Type B pancreatic cell (in vitro differentiated cells): ENCODE measurements at places on chromosomes 6 and 20. TPM values are rescaled to one million over a fixed set of nuclear protein-coding genes. Genes with fewer than 3 reads are reported as not detected.

Gene APOM
- 11.2 and 20.9 TPM in 2 replicates for total RNA-seq

- H3K4me1 ChIP-seq = peaks cover 31% of the 10 kb centered on the region
- H3K27ac ChIP-seq = peak overlapping the region; percentile 54
- no peaks in the 10 kb centered on the region for H3K27me3 ChIP-seq
- peaks cover 4% of the 10 kb centered on the region for H3K36me3 ChIP-seq
- no peak overlapping the region for H3K4me3 ChIP-seq
Measured at GRCh38 chr6:139580592-139581484, 206.4 kb upstream of the CITED2 start.

GRCh38 chr6:56808871-56809359, 146.0 kb upstream of the BEND6 start:
- H3K36me3 ChIP-seq = no peaks in the 10 kb centered on the region
- no peaks in the 10 kb centered on the region for H3K27me3 ChIP-seq
- no peak for DNase-seq

Gene NPBWR2
- total RNA-seq = not detected in 2 replicates

GRCh38 chr6:46244670-46245069, 73.9 kb upstream of the ENPP5 start:
- H3K36me3 ChIP-seq = no peaks in the 10 kb centered on the region
- H3K4me3 ChIP-seq = no peak overlapping the region
- no peak for DNase-seq
- no peak overlapping the region for H3K27ac ChIP-seq

- H3K27ac ChIP-seq = no peak overlapping the region
- peaks cover 12% of the 10 kb centered on the region for H3K4me1 ChIP-seq
- no peaks in the 10 kb centered on the region for H3K36me3 ChIP-seq
- H3K27me3 ChIP-seq = peaks cover 13% of the 10 kb centered on the region
Measured at GRCh38 chr6:170091000-170091638, 199.8 kb downstream of the DLL1 start.

GRCh38 chr6:123715006-123715863, 78.5 kb upstream of the TRDN start:
- no peak for DNase-seq
- peaks cover 4% of the 10 kb centered on the region for H3K27me3 ChIP-seq
- H3K27ac ChIP-seq = no peak overlapping the region
- H3K4me1 ChIP-seq = no peaks in the 10 kb centered on the region
- H3K4me3 ChIP-seq = no peak overlapping the region

Gene MCHR2
- total RNA-seq = not detected in 2 replicates

DNA sequence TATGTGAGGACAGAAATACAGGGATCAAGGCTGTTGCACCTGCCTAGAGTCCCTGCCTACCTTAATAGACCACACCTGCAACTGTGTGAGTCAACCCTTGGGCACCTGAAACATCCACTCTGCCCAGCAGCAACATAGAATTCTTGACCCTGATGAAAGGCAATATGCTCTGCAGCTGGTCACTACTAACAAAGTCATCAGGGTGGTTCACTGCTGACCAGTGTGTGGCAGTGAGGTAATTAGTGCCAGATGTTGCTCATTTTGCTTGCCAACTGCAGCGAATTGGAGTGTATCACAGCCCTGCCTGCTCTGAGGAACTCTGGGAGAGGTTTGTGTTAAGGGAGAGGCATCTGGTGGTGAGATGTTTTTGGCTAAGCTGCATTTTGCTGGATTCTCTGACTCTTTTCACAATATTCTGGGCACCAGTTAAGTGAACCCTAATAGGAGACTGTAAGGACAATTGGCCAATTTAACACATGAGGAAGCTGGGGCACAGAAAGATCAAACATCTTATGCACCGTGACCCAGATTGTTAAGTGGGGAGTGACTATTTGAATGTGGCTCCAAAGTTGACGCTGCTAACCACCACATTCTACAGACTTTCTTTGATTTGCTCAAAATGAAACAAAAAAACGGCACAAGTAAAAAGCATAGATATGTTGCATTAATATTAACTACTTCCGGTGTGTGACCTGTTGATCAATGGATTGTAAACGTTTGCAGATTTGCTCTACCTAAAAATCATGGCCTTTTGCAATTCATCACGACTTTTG, 61.9 kb upstream of the OPRM1 start:
- H3K36me3 ChIP-seq = no peaks in the 10 kb centered on the region
- no peak for DNase-seq
- H3K27ac ChIP-seq = peak overlapping the region; percentile 2
- H3K27me3 ChIP-seq = no peaks in the 10 kb centered on the region
- no peak overlapping the region for H3K4me3 ChIP-seq

DNA sequence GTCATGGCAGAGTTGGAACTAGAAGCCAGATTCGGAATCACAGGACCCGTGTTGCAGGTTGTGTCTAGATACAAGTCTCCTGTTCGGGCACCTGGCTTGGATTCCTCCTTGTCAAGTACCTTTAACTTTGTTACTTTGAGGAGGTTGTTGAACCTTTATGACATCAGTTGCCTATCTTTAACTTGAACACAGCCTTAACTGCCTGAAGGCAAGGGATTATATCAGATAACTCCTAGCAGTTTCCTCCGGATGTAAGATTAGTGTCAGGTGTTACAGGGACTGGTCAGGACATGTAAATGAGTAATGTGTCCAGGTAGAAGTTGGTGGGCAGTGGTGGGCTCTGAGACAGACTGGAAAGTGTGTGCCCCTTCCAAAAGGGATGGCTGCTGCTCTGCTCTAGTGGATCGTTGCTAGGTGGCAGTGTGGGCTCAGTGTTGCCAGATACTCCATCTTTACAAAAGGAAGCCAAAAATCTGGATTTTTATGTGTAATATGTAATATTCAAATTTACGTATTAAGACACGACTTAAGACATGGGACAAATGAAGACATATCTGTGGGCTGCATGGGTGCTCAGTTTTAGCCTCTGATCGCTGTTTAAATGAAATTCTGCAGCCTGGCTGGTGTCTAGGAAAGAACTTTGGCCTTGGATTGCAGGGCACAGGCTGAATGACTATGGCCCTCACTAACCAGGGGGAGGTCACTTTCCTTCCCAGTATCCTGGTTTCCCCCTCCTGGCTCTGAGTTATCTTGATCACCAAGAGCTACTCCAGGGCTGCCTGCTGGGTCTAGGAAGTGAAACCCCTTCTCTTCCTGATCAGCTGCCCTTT, 27.1 kb downstream of the CHMP4B start:
- peaks cover 22% of the 10 kb centered on the region for H3K36me3 ChIP-seq
- H3K4me1 ChIP-seq = peaks cover 70% of the 10 kb centered on the region
- H3K27me3 ChIP-seq = no peaks in the 10 kb centered on the region
- H3K27ac ChIP-seq = peak overlapping the region; percentile 69
- DNase-seq = no peak

- no peaks in the 10 kb centered on the region for H3K27me3 ChIP-seq
- H3K36me3 ChIP-seq = no peaks in the 10 kb centered on the region
- no peaks in the 10 kb centered on the region for H3K4me1 ChIP-seq
Measured at GRCh38 chr6:129859524-129859923, 1.6 kb downstream of the TMEM244 start.

GRCh38 chr6:164247106-164247505, 832.6 kb downstream of the QKI start:
- no peaks in the 10 kb centered on the region for H3K27me3 ChIP-seq
- H3K4me3 ChIP-seq = no peak overlapping the region
- no peaks in the 10 kb centered on the region for H3K36me3 ChIP-seq
- no peak overlapping the region for H3K27ac ChIP-seq

Gene ARMH2
- total RNA-seq = not detected in 2 replicates

- peaks cover 14% of the 10 kb centered on the region for H3K4me1 ChIP-seq
- peaks cover 3% of the 10 kb centered on the region for H3K36me3 ChIP-seq
- H3K4me3 ChIP-seq = peak within 1 kb of the TSS; percentile 99
- no peak for DNase-seq
- H3K27me3 ChIP-seq = no peaks in the 10 kb centered on the region
- peak within 1 kb of the TSS; percentile 99 for H3K27ac ChIP-seq
Measured at GRCh38 chr6:25962149-25963127, at the start of gene TRIM38. TSS of gene TRIM38 (plus strand) at chr6:25962802. CDS start at chr6:25966523, 3,721 bp downstream.

DNA sequence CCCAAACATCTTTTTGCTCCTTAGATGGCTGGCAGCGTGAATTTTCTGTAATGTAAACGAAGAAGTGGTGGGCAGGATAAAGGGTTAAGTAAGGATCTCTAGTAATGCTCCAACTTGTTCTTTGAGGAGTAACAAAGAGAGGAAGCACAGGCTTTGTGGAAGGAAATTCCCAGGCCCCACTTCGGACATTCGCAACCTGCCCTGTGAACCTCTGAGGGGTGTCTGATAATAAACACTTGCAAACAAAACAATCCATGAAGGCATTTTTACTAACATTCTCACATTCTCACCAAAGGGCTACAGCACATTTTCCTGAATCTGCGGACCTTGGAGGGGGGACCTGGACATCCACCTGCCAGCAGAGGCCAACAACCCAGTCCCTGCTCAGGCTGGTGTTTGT, 25.8 kb upstream of the ADGRF5 start:
- no peaks in the 10 kb centered on the region for H3K4me1 ChIP-seq
- H3K4me3 ChIP-seq = no peak overlapping the region
- no peaks in the 10 kb centered on the region for H3K36me3 ChIP-seq
- no peak overlapping the region for H3K27ac ChIP-seq
- H3K27me3 ChIP-seq = peaks cover 4% of the 10 kb centered on the region

- H3K27ac ChIP-seq = no peak overlapping the region
- H3K36me3 ChIP-seq = peaks cover 39% of the 10 kb centered on the region
- no peak for DNase-seq
- peaks cover 5% of the 10 kb centered on the region for H3K4me1 ChIP-seq
- H3K27me3 ChIP-seq = no peaks in the 10 kb centered on the region
Measured at GRCh38 chr6:130136798-130137197, 86.0 kb downstream of the SAMD3 start.

DNA sequence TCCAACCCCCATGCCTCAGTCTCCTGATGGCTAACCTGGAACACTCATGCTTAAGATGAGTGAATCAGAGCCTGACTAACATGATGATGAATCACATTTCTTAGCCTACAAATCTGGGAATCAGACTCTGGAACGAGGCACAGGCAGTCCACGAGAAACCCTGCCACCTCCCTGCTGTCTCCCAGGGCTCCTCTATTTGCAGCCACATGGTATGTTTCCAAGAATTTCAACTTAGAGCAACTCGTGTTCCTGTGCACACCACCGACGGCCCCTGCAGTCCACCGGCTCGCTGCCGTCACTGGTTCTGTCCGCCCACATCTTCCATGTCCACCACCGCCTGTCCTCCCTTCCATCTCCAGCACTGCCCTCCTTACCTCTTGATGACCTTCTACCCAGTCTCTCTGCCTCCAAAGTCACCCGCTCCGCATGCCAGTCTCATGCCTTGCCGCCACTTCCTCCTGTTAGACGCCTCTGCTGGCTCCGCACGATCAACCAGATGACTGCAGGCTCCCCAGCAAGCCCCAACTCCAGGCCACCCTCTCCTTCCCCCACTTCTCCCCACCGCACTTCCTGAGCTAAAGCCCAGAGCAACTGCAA, 87.6 kb downstream of the AGPAT4 start:
- peaks cover 49% of the 10 kb centered on the region for H3K36me3 ChIP-seq
- no peak overlapping the region for H3K27ac ChIP-seq
- H3K4me1 ChIP-seq = peaks cover 5% of the 10 kb centered on the region
- no peaks in the 10 kb centered on the region for H3K27me3 ChIP-seq
- no peak for DNase-seq

DNA sequence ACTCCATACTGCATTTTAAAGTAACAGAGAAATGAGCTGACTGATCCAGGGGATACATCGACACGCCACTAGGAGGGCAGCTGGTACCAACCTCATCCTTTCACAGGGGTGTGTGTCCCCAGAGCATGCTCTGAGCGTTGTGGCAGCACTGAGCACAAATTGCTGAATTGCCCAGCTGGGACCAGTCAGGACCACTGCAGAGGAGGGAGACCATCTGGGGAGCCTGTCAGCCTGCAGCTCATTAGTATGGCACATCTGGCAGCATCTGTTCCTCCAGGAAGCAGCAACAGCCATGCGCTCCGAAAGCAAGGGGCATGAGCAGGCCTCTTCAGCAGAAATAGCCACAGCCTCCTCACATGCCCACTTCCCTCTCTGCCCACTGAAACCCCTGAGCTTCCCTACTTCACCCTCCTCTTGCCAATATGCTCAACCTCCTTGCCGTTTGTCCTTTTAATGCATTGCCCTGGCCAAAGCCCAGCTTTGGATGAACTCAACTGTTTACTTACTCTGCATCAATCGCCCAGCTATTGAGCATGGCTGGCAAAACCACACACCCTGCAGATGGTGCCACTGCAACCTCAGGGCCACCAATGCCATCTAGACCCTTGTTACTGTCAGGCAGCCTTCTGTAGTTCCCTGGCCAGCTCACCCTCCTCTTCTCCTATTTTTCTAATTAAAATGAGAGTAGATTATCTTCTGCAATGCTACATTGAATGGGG, 77.6 kb upstream of the NEDD9 start:
- H3K4me3 ChIP-seq = no peak overlapping the region
- no peak for DNase-seq
- H3K36me3 ChIP-seq = no peaks in the 10 kb centered on the region
- no peaks in the 10 kb centered on the region for H3K4me1 ChIP-seq
- no peak overlapping the region for H3K27ac ChIP-seq
- no peaks in the 10 kb centered on the region for H3K27me3 ChIP-seq

DNA sequence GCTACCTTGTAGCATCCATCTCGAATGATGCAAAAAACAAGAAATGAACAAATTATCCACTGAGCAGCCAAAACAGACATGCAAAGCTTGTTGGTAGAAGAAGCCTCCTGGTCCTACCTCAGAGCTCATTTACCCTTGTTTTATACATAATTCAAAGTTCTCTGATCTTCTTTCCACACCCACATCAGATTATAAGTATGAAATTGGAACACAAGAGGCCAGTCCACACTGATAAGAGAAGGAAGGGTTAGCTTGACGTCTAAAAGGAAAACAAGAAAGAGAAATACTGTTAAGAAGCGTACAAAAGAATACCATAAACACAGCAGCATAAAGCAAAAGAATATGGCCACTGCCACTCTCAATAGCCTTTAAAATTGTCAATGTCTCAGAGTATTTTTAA, 49.7 kb downstream of the FAM83B start:
- H3K27me3 ChIP-seq = no peaks in the 10 kb centered on the region
- H3K27ac ChIP-seq = no peak overlapping the region

- no peak overlapping the region for H3K4me3 ChIP-seq
- H3K27me3 ChIP-seq = peaks cover 7% of the 10 kb centered on the region
- H3K4me1 ChIP-seq = peaks cover 4% of the 10 kb centered on the region
- no peak overlapping the region for H3K27ac ChIP-seq
- no peaks in the 10 kb centered on the region for H3K36me3 ChIP-seq
Measured at GRCh38 chr20:44125332-44126127, 61.5 kb downstream of the JPH2 start.

- H3K4me1 ChIP-seq = peaks cover 29% of the 10 kb centered on the region
- peak overlapping the region; percentile 75 for H3K27ac ChIP-seq
- H3K27me3 ChIP-seq = no peaks in the 10 kb centered on the region
- H3K36me3 ChIP-seq = peaks cover 17% of the 10 kb centered on the region
Measured at GRCh38 chr6:111844921-111845320, 28.3 kb downstream of the FYN start.

- H3K4me3 ChIP-seq = no peak overlapping the region
- no peaks in the 10 kb centered on the region for H3K27me3 ChIP-seq
- H3K27ac ChIP-seq = no peak overlapping the region
- no peak for DNase-seq
- H3K36me3 ChIP-seq = peaks cover 7% of the 10 kb centered on the region
- no peaks in the 10 kb centered on the region for H3K4me1 ChIP-seq
Measured at GRCh38 chr6:127475823-127476176, 16.6 kb upstream of the KIAA0408 start.
